ENCODE measurements at places on chromosomes 3 and 15. TPM values are rescaled to one million over a fixed set of nuclear protein-coding genes. Genes with fewer than 3 reads are reported as not detected.

- DNase-seq = no peak
Observed at GRCh38 chr3:42127226-42127625, 36.1 kb downstream of the TRAK1 start.

- no peak for DNase-seq
Observed at GRCh38 chr15:77608774-77609173, 23.9 kb downstream of the LINGO1 start.

GRCh38 chr3:61541694-61542093 lies 19.7 kb upstream of the PTPRG start:
- no peak for DNase-seq

DNA sequence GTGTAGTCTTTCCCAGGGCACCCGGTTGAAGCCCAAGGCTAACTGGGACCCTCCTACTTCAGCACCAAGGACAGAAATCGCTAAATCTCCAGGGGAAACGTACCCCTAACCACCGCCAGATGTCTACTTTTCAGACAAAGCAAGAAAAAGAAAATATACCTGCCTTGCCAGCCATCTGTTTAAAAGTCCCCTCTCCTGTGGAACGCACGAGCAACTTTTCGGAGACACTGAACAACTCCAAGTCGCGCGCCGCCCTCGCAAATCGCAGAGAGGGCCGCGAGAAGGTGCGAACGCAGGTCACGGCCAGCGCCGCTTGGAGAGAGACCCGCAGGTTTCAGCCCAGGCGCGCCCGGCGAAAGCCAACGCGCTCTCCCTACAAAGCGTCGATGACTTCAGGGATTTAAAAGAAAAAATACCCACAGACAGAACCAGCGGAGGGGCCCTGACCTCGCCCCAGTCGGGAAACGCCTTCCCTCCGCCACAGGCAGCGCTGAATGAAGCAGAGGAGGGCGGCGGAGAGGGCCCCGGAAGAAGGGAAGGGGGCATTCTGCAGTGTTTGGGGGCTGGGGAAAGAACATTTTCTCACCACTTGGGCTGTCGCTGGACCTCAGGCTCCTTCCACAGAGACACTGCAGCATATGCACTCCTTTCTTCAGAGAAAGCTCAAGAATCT lies 213.1 kb downstream of the FGF12 start:
- DNase-seq = peak; percentile 42

DNA sequence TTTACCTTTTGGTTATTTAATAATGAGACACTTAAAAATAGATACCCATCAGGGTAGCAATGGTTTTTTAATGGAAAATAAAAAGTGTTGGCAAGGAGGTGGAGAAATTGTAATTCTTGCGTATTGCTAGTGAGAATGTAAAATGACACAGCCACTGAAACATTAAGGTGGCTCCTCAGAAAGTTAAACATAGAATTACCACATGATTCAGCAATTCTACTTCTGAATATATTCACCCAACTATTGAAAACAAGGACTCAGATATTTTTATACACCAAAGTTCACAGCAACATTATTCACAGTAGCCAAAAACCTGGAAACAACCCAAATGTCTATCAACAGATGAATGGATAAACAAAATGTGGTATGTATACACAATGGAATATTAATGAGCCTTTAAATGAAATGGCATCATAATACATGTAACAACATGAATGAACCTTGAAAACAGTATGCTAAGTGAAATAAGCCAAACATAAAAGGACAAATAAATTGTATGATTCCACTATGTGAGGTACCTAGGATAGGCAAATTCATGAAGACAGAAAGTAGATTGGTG lies 163.5 kb downstream of the IMPG2 start:
- DNase-seq = no peak

- no peak for DNase-seq
Observed at GRCh38 chr3:15500107-15500724, 21.3 kb downstream of the COLQ start.

- DNase-seq = no peak
Observed at GRCh38 chr3:100396967-100397366, 3.9 kb downstream of the TOMM70 start.

SERINC4 gene
- not detected for polyA plus RNA-seq

FAM240A gene
- not detected for polyA plus RNA-seq

All from right lung (tissue), 10 donors.